Renal pelvis (tissue), 12 donors: ENCODE measurements at places on chromosomes 16 and 17.
A peak's percentile ranks its signal among the peaks of the same experiment; 100 is the strongest.

GRCh38 chr17:38326996-38327792 lies 16.6 kb downstream of the GPR179 start:
- no peak for DNase-seq

GRCh38 chr16:9816644-9817043 lies 365.6 kb downstream of the GRIN2A start:
- DNase-seq: no peak

GRCh38 chr17:55778389-55779118 lies 27.7 kb downstream of the PCTP start:
- no peak for DNase-seq

DNA sequence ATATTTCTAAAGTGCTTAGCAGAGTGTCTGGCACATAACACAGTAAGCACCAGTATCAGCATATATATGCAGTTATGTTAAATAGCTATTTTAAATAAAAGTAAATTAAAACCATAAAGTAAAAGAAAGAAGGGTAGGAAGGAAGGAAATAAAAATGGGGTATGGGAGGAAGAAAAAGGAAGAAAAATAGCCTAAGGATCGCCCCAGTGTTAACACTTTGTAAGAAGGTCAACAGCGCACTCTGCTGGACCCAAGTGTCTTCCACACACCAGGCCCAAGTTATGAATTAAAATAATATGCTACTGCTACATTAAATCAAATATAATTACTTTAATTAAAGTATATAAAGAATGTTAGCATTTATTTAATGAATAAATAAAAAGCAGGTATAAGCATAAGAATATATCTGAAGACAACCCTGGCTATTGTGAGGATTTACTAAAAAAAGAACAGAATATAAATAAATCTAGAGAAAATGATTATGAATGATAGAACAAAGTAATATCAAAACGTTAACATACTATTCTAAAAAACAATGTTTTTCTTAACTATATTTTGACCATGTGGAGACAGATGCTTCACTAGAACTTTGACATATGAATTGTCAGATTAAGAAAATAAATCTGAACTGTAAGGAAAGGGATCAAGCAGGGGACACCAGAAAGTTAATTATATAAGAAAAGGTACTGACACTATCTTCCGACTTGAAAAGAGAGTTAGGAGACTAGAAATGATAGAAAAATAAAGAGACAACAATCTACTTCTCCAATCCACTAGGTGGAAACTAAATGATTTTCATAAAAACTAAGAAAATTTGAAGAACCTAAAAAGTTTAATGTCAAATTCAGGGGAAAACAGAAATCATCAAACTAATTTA lies 25.9 kb downstream of the BRIP1 start:
- peak; percentile 61 for DNase-seq
